ENCODE measurements at places on chromosomes 16 and 17. TPM values are rescaled to one million over a fixed set of nuclear protein-coding genes. Genes with fewer than 3 reads are reported as not detected.

The HBA2 gene
- not detected for total RNA-seq

The NPIPA8 gene
- total RNA-seq, result not detected

The KRT39 gene
- not detected for total RNA-seq

The CNTNAP1 gene
- 17.6 TPM for total RNA-seq

The MMP15 gene
- total RNA-seq, result 41.2 TPM

The FN3KRP gene
- total RNA-seq, result 24.0 TPM

The FBF1 gene
- total RNA-seq, result 9.5 TPM

The KRT25 gene
- not detected for total RNA-seq

The CAPNS2 gene
- not detected for total RNA-seq

The C16orf92 gene
- total RNA-seq, result not detected

The NDUFAF8 gene
- 87.1 TPM for total RNA-seq

The CD300LB gene
- total RNA-seq, result not detected

The LDHD gene
- 0.12 TPM for total RNA-seq

The CD7 gene
- not detected for total RNA-seq

The LGALS9B gene
- not detected for total RNA-seq

The RUNDC3A gene
- total RNA-seq, result 0.82 TPM

The ALOXE3 gene
- not detected for total RNA-seq

The SLC6A2 gene
- total RNA-seq, result not detected

The MYH13 gene
- total RNA-seq, result not detected

The NPIPB2 gene
- 2.4 TPM for total RNA-seq

The PLEKHH3 gene
- 12.2 TPM for total RNA-seq

The ZNF213 gene
- 7.5 TPM for total RNA-seq

The ABI3 gene
- 26.2 TPM for total RNA-seq

The GRB2 gene
- total RNA-seq, result 141 TPM

The SEPTIN12 gene
- total RNA-seq, result not detected

The ATAD5 gene
- 3.7 TPM for total RNA-seq

The CCR7 gene
- total RNA-seq, result not detected

The RHOT1 gene
- 27.0 TPM for total RNA-seq

The HLF gene
- total RNA-seq, result 0.29 TPM

The NLRC3 gene
- 7.6 TPM for total RNA-seq

The CBX2 gene
- 19.9 TPM for total RNA-seq

The CCL16 gene
- not detected for total RNA-seq

The PYDC1 gene
- total RNA-seq, result not detected

The G6PC3 gene
- total RNA-seq, result 41.9 TPM

The KRT40 gene
- total RNA-seq, result not detected

The UBE2O gene
- total RNA-seq, result 33.5 TPM

The BRICD5 gene
- total RNA-seq, result 3.5 TPM

The ASPHD1 gene
- 1.3 TPM for total RNA-seq

The SSTR5 gene
- total RNA-seq, result not detected

The ENDOV gene
- 30.8 TPM for total RNA-seq

The OR2C1 gene
- not detected for total RNA-seq

The TRIM72 gene
- not detected for total RNA-seq

The FBXO39 gene
- total RNA-seq, result 0.29 TPM

The KRTAP9-2 gene
- total RNA-seq, result not detected

The ADORA2B gene
- 17.0 TPM for total RNA-seq

The SGCA gene
- total RNA-seq, result not detected

The IL17C gene
- not detected for total RNA-seq
